ENCODE measurements at places on chromosomes 7 and 10. TPM values are rescaled to one million over a fixed set of nuclear protein-coding genes. Genes with fewer than 3 reads are reported as not detected.

Gene DPP6
- total RNA-seq = 0.35 TPM

DNA sequence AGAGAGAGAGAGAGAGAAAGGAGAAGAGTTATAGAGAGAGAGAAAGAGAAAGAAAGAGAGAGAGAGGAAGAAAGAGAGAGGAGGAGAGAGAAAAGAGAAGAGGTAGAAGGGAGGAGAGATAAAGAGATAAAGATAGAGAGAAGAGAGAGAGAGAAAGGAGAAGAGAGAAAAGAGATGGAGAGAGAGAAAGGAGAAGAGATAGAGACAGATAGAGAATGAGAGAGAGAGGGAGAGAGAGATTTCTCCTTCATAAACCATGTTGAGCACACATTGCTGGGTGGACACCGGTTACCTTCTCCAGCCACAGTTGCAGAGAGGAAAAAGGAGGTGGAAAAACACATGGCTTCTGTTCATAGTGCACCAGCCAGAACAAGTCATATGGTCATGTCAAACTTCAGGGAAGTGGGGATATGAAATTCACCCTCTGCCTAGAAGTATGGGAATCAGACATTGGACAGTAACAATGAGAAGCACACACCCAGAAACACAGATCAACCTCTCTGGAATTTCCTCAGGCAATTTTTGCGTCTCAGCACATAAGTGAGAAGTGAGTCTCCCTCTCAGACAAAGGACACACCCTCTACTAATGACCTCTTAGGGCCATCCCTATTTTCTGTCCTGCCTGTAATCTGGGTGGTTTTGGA, 172.5 kb upstream of the SVIL start:
- no peak for DNase-seq

DNA sequence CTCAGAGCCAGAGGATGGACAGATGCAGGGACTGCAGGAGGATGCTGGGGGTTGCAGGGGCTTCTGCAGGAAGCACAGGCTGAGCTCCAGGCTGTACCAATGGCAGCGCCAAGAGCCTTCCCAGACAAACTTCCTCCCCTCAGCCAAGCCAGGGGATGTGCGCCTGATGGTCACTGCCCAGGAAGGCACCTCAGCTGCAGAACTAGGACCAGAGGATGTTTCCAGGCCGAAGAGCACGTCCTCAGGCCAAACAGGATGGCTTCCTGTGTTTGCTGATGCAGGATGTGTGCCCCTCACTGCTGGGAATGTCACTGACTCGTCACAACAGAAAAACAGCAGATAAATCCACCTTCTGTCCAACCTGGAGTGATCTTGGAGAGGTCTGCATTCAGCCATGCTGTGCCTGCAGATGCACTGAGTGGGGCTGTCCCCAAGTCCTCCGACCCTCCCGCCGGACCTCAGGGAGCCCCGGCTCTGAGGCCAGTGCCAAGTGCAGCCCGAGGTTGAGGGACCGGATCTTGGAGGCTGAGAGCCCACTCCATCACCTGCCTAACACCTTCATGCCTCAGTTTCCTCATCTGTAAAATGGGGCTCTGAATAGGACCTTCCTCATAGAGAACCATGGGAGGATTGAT, 152.5 kb upstream of the CHST15 start:
- DNase-seq = no peak

- no peak for DNase-seq
Measured at GRCh38 chr7:94223375-94224084, 171.2 kb upstream of the COL1A2 start.
